ENCODE measurements at places on chromosomes 13 and 19.

- DNase-seq, result no peak
Observed at GRCh38 chr13:110890279-110891165, 24.3 kb downstream of the ANKRD10 start.

- DNase-seq, result no peak
Observed at GRCh38 chr13:21465710-21466160, 6.6 kb upstream of the ZDHHC20 start.

GRCh38 chr13:45718063-45718462, 15.9 kb downstream of the CBY2 start:
- no peak for DNase-seq

DNA sequence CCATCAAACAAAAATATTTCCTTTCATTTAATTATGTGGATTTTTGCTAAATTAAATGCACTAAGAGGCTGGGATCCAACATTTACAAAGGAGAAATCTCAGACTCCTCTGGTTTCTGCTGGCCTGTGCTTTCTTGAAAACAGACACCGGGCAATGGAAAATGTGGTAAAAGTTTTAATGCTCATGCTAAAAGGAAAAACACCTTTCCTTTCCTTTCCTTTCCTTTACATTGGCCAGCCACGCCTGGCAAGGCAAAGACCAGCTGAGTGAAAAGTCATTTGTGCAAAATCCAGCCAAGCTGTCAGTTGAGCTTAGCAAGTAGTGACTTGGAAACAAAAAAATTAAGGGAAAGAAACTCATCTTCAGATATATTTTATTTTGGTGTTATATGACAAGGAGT, 240.3 kb downstream of the LACC1 start:
- no peak for DNase-seq

- DNase-seq, result no peak
Observed at GRCh38 chr13:72126424-72126823, 259.4 kb upstream of the DACH1 start.

GRCh38 chr13:113793718-113794085, 34.7 kb downstream of the TMEM255B start:
- no peak for DNase-seq

DNA sequence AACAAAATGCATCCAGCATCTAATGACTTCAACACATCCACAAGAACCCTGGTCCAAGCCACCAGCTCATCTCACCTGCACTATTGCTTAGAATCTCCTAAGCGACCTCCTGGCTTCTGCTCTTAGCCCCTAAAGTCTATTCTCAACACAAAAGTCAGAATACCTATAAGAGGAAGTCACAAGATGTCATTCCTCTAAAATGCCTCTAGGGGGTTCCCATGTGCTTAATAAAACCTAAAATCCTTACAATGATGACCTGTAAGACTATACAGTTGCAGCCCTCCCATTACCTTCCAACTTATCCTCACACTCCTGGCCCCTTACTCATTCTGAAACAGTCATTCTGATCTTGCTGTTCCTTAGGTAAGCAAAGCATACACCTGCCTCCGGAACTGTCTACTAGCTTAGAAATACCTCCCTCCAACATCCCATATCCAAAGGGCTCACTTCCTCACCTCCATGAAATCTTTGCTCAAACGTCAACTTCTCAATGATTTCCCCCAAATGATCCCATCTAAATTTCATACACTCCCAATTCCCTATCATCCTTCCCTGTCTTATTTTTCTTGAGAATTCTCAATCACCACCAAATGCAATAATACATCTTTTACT, 10.0 kb downstream of the ATP7B start:
- DNase-seq, result no peak

All from brain pericyte (primary cell).